ENCODE measurements at places on chromosomes 12 and 14. TPM values are rescaled to one million over a fixed set of nuclear protein-coding genes. Genes with fewer than 3 reads are reported as not detected.

DNA sequence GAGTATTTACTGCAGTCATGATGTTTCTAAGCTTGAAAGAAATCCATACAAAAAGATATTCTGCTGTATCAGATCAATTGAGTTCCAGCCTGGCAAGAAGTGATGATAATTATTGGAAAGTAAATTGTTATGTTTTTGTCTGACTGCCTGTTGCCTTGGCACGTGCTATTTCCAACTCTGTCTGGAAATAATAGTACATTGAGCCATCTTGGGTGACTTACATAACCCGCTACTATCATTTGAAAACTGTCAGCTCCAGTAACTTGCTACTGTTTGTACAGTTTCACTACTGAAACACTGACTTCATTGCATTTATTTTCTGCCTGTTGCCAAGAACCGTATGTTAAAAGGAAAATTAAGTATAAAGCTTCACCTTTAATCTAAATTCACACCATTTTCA lies 318.6 kb downstream of the ITPR2 start:
- no peak for DNase-seq

DNA sequence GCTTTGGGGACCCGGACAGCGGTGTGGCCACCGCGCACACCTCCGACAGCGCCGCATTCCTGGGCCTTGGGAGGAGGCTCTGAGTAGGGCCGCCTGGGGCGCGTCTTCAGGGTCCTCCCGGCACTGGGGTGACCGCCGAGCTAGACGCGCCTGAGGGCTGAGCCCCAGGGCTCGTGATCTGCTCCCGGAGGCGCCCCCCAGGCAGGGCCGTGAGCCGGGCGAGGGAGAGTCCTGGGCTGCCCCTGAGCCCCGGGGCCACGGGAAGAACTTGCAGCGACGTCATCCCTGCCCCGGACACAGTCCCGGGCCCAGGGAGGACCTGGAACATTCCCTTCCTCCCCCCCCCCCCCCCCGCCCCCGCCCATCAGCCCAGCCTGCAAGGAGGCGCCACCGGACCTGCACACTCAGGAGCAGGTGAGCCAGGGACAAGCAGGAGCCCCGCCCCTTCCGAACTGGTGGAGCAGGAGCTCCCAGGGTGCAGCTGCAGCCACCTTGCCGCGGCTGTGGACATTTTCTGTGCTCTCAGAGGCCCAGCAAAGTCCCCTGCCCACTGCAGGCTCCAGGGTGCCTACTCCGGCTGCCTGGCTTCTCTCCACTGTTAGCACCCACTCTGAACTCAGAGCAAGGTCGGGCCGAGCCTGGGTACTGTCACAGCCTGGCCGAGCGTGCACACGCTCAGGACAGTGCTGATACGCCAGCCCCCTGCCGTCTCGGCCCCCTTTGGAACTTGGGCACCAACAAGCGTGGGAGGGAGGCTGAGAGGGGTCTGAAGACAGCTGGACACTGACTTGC lies 50.7 kb downstream of the A2M start:
- no peak for DNase-seq

DNA sequence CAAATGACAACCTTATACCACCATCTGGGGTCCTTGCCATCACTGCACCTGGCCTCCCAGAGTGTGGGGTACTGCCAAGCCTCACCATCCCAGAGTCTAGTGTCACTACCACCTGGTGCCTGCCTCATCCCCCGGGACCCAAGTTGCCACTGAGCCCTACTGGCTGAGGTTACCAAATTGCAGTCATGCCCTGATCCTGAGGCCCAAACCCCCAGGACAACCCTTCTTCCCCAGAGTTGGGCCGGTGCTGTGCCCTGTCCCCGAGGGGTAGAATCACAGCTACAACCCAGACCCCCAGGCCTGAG lies 8.4 kb upstream of the SFSWAP start:
- DNase-seq = no peak

GRCh38 chr12:79420146-79420618 lies 270.6 kb downstream of the PAWR start:
- no peak for DNase-seq

- no peak for DNase-seq
Observed at GRCh38 chr14:83483063-83483462, 1949.4 kb upstream of the SEL1L start.

DNA sequence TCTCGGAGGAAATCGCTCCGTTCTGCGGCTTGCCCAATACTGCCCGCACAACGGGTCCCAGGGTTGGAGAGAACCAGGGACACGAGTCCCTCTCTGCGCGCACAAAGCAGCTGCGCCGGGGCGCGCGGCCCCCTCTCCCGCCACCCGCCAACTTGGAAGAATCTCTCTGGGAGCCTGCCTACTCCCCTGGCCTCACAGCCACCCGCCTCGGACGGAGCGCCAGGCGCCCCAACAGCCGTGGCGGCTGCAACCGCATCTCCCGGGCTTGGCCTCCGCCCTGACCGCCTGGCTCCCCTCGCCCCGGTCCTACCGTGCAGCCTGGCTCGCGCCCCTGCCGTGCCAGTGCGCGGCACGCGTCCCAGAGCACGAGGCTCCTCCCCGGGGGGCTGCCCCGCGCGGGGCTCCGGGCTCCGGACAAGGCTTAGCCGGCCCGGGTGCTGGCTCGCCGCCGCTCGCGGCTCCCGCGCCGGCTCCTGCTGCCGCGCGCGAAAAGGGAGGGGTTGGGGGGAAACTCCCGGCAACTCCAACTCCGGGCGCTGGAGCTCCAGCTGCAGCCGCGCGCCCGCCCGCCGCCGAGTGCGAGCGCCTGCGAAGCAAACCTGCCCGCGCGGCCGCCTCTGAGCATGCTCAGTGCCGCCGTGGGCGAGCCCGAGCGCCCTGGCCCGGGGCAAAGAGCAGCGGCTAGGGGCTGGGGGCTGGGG lies at the start of gene STXBP6:
TSS of gene STXBP6 (minus strand) at position 580 of the 701 bp plus-strand sequence. CDS start 75,329 bp downstream, outside the sequence.
- DNase-seq = no peak

DNA sequence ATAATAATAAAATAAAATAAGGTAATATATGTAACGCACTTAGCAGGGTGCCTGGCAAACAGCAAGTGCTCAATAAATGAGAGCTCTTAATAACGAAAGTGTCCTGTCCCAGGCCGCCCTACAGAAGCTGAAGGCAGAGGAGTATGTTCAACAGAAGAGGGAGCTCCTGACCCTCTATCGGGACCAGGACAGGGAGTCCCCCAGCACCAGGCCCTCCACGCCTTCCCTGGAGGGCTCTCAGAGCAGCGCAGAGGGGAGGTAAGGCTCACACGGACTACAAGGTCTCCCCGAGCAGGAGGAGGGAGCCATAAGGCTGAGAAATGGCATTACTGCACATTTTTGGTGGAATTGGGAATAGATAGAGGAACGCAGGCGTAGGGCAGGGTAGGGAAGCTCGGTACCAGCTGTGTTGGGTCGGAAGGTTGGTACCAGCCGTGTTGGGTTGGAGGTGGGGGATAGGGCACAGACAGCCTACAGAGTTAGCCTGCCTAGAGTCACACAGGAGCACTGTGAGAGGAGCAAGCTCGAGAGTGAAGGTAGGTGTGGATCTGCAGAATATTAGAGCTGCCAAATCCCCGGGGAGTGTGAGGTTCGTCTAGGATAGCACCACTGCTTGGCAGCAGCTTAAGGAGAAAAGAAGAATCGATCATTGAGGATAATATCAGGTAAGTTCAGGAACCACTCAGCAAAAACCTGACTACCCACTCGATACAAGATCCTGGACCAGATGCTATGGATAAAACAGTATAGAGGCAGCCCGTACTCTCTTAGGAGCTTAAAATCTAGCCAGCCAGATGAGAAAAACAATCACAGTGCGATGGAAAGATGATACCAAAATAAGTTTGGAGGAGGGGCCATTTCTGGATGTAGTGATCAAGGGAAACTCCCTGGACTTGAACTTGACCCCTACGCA lies 15.3 kb downstream of the TNFRSF1A start:
- peak; percentile 54 for DNase-seq

DNA sequence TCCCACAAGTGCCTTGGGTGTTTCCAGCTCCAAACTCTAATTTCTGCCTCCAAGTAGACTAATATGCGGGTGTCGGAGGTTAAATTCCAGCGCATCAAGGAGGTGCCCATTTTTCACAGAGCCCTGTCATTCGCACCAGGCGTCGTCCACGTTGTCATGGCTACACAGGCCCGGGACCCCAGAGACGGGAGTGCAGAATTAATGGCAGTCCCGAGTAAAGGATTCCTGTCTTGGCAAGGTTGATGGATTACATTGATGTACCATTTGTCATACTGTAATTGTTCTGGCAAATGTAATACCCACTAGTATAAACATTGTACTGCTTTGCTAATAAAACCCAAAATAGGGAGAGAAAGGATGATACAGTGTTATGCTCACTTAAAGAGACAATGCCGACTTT lies 222.9 kb upstream of the MYL2 start:
- DNase-seq = no peak

DNA sequence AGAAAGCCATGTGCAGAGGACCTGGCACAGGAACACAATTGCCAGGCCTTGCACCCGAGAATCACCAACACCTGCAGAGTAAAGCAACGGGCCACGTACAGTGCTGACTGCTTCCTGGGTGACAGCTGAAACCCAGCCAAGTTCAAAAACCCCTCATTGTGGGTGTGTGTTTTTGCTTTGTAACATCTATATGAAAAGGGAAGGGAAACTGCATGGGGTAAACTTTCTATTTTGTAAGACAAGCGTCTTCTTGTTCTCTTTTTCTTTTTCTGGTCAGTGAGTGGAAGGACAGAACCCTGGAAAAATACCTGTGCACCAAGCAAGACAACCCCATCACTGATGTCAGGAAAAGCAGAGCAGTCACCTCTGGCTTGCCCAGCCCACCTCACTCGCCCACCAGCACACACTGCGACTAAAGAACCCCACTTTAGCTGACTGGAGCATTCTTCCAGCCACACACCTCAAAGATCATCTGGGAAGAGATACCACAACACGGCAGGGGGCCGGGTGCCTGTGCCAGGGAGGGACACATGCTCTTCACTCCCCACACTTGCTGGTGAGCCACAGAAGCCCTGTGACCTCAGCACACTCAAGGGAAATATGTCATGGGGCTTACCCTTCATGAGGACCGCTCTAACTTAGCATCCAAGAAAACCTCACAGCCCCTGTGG lies 172.3 kb downstream of the NDUFA12 start:
- DNase-seq = peak; percentile 44

GRCh38 chr14:98940693-98941437 lies 331.1 kb downstream of the BCL11B start:
- DNase-seq = no peak

NTS gene
- total RNA-seq = not detected

CSRP2 gene
- total RNA-seq = 1.2 TPM

L3HYPDH gene
- total RNA-seq = 26.7 TPM

SMCO2 gene
- total RNA-seq = 0.91 TPM

FZD10 gene
- not detected for total RNA-seq

SPTB gene
- total RNA-seq = not detected

RASSF9 gene
- total RNA-seq = not detected

CINP gene
- total RNA-seq = 34.1 TPM

Data from activated CD8-positive, alpha-beta memory T cell treated with anti-CD3 and anti-CD28 coated beads, Interleukin-2, amount 10 ng/mL, durations not matched to agents 7 days and 5 days (primary cell).